ENCODE measurements at places on chromosomes 5 and 9.

DNA sequence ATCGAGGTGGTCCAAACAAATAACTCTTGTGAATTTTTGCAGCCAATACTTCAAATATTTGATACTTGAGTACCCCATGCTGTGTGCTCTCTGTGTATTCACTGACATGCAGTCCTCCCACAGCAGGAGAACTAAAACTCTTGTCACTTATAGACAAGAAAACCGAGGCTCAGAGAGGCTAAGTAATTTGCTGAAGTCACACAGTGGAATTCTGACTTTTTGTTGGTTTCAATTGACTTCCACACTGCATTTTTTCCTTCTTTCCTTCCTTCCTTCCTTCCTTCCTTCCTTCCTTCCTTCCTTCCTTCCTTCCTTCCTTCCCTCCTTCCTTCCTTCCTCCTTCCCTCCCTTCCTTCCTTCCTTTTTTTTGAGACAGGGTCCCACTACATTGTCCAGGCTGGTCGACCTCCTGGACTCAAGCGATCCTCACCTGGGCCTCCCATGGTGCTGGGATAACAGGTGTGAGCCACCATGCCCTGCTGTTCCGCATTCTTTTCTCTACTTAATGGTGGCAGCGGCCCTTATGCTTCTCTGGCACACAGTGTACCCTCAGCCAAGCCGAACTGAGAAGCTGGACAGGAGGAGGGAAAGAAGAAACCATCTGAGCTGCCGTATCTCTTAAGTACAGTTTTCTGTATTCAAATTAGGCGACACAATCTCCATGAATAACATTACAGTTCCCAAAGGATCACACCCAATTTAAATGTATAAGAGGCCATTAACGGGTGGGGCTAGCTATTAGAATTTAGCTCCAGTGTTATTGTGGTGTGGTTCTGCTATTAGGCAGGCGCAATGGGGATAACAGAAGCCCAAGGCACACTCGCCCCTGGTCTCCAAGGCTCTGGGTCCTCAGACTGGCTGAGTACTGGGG lies 38.4 kb upstream of the GRHPR start:
- no peak for DNase-seq

- peak; percentile 45 for DNase-seq
These were observed 168.4 kb upstream of the GDNF start for GRCh38 chr5:38008198-38008597.

- DNase-seq: no peak
These were observed 68.6 kb upstream of the MAP3K1 start for GRCh38 chr5:56746553-56747339.

- no peak for DNase-seq
These were observed 63.4 kb downstream of the KLF4 start for GRCh38 chr9:107426126-107426525.

- DNase-seq: no peak
These were observed 49.5 kb downstream of the KCNT1 start for GRCh38 chr9:135751501-135751900.

DNA sequence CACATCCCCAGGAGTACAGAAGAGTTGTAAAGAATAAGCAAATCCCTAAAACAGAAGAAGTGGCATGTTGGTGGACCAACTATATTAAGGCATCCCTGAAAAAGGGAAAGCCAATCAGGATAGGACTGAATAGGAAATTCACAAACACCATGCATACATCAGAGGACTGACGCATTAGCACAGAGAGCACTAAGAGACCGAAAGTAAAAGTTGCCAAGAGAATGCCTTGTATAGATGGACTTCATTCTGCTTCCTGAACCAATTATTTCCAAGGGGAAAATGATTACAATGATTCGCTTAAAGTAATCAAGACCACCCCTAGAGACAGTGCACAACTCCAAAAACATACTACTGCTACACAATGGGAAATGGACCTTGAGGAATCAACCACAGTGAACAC lies 33.5 kb downstream of the SHC3 start:
- no peak for DNase-seq

- DNase-seq: no peak
These were observed 297.0 kb upstream of the HAPLN1 start for GRCh38 chr5:84017523-84018172.

- DNase-seq: no peak
These were observed 26.4 kb downstream of the LPCAT1 start for GRCh38 chr5:1497242-1497777.

DNA sequence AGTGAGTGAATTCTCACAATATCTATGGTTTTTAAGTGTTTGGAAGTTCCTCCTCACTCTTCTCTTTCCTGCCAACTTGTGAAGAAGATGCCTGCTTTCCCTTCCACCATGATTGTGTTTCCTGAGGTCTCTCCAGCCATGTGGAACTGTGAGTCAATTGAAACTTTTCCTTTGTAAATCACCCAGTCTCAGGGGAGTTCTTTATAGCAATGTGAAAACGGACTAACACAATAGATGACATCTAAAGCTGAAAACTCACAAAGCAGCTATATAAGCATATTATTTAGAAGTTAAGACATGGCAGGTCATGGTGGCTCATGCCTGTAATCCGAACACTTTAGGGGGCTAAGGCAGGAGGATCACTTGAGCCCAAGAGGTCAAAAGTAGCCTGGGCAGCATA lies 130.2 kb downstream of the ARRDC3 start:
- DNase-seq: no peak

- peak; percentile 18 for DNase-seq
These were observed 21.1 kb upstream of the GOLPH3 start for GRCh38 chr5:32195265-32195664.

DNA sequence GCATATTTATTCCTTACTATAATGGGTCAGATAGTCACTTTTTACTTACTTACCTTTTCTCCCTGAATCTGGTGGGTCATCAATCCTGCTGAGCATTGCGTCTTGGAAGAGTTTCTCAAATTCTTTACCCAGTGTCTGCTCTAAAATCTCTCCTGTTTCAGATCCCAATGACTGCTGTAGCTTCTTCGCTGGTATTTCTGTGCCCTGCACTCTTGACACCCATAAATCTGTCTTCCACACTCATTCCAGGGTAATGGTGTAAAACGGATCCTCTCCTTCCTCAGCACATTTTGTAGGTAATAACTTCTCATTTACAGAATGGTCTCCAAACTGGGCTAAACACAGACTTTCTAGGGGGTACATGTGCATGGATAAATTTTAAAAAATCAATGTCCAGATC lies 407.4 kb downstream of the DMAC1 start:
- no peak for DNase-seq

GRCh38 chr9:36745977-36746376 lies 173.3 kb downstream of the MELK start:
- DNase-seq: no peak

DNA sequence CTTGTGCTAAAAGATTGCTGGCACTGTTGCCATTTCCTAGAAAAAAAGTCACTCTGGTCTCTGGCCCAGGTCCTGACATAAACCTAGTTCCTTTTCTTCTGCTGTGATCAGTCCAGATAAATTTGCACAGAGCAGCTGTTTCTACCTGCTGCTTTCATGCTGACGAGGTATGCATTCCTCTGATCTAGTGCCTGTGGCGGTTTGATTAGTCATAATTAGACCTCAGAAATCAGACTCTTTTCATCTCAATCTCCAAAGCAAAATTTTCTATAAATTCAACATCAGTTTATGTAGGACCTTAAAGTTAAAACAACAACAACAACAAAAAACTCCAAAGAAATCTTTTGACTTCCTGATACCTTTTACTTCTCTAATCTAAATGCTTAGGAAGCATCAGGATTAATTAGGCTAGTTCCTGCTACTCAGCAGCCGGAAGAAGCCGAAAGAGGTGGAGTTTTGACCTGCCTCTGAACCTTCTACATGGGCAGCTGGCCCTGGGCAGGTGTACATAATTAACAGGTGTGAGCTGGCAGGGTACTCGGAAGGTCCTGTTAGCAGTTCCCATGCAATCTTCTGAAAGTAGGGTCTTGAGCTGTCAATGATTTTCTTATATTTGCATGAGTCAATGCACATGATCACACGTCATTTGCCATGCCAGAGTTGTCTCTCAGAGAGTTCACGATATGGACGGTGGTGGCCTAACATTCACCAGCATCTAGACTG lies 83.3 kb upstream of the CCDC112 start:
- DNase-seq: peak; percentile 48

- no peak for DNase-seq
These were observed 93.8 kb upstream of the PPP1R26 start for GRCh38 chr9:135385793-135386192.

DNA sequence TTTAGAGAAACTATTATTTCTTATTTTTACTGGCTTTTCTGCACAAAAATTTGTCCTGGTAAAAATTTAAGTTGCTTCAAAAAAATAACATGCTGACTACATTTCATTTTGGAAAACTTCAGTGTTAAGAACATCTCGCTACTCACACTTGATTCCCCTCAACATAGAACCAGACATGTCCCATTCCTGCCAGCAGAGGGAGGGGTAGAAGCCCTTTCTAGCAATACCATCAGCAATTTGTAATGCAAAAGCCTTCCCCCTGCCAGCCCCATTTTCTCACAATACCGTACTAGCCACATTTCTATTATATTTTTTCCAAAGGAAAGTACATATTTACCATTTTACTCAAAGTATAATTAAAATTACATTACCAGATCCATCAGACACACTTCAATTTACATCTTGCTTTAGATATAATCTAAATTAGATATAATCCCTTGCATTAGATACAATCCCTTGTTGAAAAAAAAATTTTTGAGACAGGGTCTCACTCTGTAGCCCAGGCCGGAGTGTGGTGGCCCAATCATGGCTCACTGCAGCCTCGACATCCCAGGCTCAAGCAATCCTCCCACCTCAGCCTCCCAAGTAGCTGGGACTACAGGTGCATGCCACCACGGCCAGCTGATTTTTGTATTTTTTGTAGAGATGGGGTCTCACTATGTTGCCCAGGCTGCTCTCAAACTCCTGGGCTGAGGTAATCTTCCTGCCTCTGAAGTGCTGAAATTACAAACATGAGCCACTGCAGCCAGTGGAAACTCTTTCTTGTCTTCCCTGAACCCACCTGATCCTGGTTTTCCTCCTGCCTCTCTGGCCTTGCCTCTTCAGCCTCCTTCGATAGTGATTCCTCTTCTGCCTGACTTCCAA lies 39.6 kb upstream of the IDNK start:
- no peak for DNase-seq

DNA sequence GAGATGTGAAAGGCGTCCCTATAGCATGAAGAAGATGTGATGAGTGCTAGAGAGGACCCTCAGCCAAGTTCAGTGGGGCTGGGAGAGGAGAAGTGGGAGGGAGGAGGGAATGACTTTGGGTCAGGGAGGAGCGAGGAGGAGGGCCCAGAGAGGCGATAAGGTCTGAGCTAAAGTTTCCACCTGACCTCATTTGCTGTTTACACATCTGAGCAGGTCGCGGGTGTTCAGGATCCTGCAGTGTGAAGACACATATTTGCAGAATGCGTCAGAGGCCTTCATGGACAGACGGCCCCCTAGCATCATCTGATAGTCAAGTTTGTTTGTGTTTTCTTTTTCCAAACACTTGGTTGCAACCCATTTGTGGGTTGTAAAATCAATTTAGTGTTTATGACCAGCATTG lies 18.9 kb upstream of the IGFBPL1 start:
- no peak for DNase-seq

Data from NCI-H1417 (cell line).